ENCODE measurements at places on chromosomes 5 and 9.

GRCh38 chr9:76425677-76426453 is 31.6 kb upstream of the RFK start:
- no peak for DNase-seq

GRCh38 chr5:79173626-79174025 is 62.0 kb downstream of the BHMT start:
- no peak for DNase-seq

DNA sequence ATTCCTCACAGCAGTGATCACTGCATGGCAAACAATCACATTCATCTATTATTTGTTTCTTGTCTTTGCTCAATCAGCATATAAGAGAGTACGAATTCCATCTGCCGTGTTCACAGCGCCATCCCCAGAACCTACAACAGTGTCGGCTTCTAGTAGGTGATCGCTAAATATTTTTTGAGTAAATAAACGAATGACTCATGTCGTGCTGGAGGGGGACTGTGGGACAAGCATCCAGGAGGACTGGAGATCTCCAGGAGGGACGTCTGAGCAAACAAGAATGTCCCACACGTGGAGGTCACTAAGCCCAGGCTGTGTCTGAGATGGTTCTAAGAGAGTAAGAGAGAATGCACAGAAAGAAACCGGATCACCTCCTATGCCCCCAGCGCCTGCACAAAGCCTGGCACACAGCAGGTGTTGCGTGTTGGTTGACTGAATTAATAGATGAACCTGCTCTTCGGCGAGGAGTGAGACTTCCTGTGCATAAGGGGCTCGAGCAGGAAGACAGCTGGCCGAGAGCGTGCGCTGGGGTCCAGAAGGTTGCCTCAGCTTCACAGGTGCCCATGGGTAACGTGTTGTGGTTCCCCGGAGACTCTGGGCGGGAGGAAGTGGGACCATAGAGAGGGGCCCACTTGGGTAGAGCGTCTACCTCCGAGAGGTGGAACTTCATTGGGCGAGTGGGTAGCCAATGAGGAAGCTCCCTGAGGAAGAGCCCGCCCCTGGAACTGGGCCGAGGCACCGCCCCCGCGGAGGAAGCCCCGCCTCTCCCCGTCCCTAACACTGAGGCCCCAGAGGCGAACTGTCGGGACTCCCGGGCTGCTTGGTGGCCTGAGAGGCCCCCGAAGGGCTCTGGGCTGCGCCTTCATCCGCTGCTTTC is 193.0 kb downstream of the MELK start:
- DNase-seq, result peak; percentile 96

DNA sequence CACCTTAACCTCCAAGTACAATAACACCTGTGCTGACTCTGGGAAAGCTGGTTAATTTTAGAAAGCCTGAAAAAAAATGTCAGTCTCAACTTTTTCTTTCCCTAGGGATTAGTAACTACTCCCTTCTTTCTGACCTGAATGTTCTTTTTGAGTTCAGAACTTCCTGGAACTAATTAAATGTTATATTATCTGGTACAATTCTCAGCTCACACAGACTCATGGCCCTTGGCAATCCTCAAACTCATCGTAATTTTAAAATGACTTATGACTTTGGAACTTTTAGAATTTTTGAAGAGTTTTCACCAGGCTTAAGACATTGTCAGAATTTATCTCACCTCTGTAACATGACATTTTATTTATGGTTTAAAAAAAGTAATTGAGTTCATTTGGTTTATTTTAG is 315.0 kb downstream of the FER start:
- peak; percentile 27 for DNase-seq

GRCh38 chr5:172736508-172737135 is 34.4 kb downstream of the DUSP1 start:
- DNase-seq, result no peak

DNA sequence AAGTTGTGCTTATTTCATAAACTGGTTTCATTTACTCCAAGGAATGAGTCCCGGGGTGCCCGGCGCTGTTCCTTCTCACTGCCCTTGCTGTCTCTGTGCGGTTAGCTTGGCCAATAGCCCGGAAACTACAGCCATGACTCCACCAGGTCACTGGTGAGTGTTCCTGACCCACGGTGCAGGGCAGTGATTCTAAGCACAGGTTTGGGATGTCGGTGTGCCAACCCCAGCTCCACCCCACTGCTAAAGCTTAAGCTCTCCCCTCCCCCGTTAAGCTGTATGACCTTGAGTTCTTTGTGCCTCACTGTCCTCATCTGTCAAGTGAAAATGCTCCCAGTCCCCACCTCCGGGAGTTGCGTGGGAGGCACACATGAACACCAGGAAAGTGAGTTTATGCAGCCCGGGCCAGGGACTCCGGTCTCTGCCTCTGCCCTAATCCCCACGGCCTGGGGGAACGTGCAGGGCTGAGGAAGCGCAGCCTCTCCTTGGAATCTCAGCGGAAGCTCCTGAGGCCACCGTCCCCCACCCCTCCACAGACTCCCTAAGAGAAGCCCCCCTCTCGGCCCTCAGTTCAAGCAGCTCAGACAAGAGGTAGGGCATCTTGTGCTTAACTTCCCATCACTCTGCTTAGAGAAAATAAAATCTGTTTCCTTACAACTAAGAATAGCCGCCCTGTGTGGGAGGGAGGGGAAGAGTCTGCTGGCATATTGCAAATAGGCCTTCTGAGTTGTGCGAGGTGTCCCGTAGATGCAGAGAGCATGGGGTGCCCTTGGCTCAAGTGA is 92.0 kb upstream of the RAI14 start:
- peak; percentile 66 for DNase-seq

DNA sequence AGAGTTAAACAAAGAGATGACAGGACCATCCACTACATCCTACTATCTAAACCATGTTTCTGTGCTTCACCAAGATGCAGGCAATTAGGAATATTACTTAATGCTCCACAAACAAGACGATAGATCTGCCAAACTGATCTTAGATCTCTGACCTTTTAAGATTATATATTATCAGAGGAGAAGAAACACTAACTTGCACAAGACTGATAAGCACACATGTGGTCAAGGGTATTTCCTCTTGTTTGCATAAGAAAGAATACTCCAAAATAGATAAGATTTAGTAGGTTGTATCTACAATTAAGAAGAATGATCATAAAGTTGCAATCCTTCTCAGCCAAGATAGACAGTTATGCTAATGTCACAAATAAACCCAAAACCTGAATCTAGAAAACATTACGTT is 601.0 kb upstream of the ACO1 start:
- no peak for DNase-seq

DNA sequence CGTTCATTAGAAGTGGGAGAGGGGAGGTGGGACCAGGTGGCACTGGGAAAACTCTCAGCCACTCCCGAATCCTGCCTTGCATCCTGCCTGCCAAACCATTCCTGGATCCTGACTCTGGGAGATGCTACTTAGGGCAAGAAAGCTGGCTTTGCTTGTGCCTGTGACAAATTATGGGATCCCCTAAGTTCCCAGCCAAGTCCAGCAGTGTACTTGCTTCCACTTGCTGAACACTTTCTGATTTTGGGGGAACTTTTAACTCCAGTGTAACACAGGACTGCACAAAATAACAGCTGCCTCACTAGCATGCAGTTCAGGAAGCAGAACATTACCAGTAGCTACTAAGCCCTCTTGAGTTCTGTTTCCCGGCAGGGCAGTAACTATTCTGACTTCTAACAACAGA is 12.5 kb upstream of the NKX2-5 start:
- no peak for DNase-seq

GRCh38 chr5:127418367-127418766 is 99.1 kb upstream of the PRRC1 start:
- no peak for DNase-seq

- no peak for DNase-seq
Observed at GRCh38 chr5:133499895-133500294, 112.4 kb downstream of the FSTL4 start.

- DNase-seq, result no peak
Observed at GRCh38 chr5:132749506-132749905, 2.3 kb downstream of the CCNI2 start.

GRCh38 chr5:115857057-115857479 is 15.3 kb downstream of the AP3S1 start:
- DNase-seq, result no peak

- DNase-seq, result peak; percentile 92
Observed at GRCh38 chr5:124395287-124395686, 351.2 kb downstream of the ZNF608 start.

DNA sequence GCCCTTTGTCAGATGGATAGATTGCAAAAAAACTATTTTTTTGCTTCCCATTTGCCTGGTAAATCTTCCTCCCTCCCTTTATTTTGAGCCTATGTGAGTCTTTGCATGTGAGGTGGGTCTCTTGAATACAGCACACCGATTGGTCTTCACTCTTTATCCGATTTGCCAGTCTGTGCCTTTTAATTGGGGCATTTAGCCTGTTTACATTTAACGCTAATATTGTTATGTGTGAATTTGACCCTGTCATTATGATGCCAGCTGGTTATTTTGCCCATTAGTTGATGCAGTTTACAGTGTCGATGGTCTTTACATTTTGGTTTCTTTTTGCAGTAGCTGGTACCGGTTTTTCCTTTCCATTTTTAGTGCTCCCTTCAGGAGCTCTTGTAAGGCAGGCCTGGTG is 13.0 kb upstream of the DEPDC1B start:
- DNase-seq, result no peak

DNA sequence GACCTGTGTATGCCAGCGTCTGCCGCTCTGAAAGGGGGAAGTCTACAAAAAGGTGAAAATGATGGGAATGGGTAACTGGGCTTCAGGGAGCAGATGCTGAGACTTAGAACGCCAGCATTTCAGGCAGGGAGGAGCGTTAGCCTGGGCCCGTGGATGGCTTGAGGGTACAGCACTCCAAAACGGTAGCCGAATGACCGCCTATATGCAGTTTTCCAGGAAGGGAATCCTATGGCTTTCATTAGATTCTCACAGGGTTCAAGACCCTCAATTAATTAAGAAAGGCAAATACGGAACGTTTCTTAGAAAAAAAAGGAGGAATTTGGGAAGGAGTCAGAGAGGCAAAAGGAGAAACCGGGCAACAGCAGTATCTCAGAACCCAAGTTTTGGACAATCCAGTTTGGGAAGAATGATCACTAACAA is 639 bp downstream of the AMACR start:
- DNase-seq, result peak; percentile 55

GRCh38 chr9:113648586-113648985 is 185.1 kb downstream of the RGS3 start:
- DNase-seq, result no peak

GRCh38 chr5:158802941-158803341 is 296.8 kb downstream of the EBF1 start:
- DNase-seq, result no peak

DNA sequence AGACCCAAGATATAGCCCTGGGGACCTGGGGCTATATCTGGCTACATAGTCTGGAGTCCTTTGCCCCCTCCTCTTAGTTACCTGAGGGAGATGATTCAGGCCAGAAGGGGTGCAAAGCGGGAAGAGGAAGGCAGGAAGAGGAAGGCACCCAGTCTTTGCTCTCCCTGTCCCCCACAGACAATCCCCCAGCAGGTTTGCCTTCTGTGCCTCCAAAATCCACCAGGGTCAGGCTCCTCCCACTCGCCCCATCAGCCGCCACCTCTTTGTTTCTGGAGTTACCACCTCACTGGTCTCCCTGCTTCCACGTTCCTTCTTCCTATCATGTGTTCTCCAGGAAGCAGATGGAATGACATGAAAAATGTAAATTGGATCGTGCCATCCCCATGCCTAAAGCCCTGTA is 31.2 kb upstream of the FABP6 start:
- no peak for DNase-seq

GRCh38 chr9:109792951-109793546 is 13.1 kb downstream of the PALM2AKAP2 start:
- no peak for DNase-seq

DNA sequence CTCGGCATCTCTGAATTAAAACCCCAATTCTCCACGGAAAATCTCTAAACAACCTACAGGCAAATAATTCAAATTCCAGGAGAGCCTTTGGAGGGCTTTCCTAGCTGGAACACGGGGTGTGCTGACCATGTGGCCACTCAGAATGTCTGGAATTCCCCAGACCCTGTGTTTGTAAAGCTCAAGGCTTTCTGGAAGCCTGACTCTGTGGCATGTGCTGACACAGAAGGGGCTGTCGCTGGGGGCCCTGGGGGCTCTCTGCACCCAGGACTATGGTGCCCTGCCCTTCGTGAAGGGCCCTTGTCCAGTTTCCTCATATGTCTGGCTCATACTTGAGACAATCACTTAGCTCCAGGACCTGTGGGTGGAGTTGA is 29.0 kb upstream of the BOD1 start:
- DNase-seq, result no peak

DNA sequence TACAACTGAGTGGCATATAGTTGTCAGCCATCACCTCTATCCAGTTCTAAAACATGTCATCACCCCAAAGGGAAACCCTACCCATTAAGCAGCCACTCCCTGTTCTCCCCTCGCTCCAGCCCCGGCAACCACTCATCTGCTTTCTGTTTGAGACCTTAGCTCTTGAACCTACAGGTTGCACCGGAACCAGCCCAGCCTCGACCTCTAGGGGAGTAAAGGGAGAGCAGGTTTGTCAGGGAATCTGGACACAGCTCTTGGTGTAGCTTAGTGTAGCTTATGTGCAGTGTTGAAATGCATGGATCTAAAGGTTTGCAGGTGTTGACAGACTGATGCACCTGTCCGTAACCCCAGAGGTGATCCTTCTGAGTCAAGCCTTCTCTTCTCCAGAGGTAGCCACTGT is 30.0 kb downstream of the NEURL1B start:
- no peak for DNase-seq

DNA sequence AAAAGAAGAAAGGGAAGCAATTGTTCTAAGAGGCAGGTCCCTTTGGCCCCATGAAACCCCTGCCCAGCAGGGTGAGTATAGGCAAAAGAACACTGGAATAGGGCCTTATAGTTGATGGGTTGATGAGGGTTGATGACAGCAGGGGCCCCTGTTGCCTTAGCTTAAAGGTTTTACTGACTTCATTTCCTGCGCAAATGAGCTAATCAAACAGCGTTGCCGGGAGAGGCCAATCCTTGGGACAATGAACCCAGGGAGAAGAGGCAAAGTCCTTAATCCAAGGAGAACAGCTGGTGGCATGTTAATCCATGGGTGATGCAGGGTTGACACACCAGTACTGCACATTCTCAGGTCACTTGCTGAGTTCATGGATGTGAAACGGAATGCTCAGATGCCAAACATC is 22.0 kb upstream of the EPB41L4B start:
- DNase-seq, result no peak

DNA sequence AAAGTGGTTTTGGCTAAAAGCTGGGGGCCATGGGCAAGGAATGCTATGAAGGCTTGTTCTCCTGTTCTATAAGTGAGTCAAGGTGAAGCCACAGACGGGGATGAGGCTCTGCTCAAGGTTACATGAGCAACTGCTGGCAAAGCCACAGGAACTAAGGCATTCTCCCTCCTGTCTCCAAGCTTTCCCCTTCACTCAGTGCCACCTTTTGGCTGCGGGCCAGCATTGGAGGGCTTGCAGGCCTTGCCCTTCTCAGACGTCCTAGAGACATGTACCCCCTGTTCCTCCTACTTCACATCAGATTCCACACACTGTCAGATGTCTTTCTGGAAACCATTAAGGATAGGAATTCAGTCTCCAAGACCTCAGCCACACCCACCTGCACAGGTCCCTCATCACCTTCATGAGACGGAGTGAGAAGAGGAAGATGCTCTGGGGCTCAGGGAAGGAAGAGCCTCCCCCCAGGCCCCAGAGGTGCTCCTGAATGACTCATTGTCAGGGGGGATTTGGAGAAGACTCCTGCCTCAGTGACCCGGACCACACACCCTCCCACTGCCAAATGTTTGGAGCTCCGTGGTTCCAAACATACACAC is 20.5 kb upstream of the MEIKIN start:
- no peak for DNase-seq

Data from brain (organoid and tissue), 16 donors.